ENCODE measurements at places on chromosomes 5 and 9.
A peak's percentile ranks its signal among the peaks of the same experiment; 100 is the strongest.

DNA sequence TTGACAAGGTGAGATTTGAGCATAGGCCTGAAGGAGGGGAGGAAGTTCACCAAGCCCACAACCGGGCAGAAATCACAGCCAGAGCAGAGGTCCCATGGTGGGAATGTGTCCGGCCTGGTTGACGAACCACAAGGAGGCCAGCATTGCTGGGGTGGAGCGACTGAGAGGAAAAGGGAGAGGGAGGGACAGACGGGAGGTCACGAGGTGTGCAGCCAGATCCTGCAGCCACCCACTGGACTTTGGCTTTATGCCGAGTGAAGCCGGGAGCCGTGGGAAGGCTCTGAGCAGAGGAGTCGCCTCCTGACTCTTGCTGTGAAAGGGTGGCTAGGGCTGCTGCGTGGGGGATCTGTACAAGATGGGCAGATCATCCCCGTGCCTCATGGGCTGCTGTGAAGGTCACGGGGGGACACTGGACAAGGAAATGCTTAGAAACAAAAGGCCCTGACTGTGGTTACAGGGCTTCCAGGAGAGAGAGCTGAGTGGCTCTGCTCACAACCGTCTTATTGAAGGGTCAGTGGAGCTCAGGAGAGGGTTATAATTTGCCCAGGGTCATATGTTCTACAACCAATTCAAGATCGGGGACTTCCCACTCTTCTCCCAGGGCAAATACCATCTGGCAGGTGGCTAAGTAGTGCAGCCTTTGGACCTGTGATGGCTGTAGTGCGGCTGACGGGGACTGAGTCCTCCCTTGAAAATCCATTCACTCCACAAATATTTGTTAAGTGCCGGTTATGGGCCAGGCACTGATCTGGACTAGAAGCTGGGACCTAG is 15.6 kb upstream of the CD74 start:
- DNase-seq, result no peak

DNA sequence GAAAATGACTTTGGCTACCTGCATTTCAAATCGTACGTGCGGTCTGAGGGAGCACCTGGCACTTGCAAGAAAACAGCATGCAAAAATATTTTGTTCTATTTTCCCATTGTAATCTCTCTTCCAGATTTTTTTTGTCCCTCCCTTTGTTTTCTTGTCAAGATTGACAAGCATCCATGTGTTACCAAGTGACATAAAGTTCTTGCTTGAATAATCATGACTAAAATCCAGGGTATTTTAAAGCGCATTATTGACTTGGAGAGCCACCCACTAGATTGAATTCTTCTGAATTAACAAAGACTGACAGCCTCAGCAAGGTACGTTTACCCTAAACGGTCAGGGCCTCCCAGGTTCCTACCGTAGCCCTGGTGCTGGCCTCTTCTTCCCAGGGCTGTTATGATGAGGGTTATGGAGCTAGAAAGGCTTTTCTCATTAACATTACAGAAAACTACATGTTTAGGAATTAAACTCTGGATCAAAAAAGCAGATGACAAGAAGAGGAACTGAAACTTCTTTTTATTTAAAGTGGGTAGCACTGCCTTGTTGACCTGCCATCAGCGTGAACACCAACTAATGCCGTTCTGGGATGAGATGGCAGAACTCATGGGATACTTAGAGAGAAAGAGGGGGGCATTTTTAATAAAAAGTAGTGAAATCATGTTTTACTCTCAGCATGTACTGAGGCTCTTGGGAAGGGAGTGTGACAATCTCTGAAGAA is 297.0 kb downstream of the EFNA5 start:
- DNase-seq, result no peak

DNA sequence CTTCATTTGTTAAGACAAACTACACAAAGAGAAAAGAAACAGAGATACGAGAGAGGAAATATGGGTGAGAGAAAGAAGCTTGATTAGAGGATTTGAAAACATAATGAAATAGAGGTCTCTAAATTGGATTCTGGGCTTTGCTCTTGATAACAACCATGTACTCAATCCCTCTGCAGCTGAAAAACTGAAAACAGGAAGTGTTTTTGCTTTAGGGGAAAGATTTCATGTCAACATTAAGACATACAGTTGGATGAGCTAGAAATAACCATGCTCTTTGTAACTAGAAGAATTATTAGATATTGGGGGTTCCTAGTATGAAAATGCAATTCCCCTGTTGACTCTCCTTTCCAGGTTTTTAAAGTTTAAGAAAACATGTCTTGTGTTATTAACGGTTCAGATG is 21.9 kb downstream of the CRHBP start:
- no peak for DNase-seq

DNA sequence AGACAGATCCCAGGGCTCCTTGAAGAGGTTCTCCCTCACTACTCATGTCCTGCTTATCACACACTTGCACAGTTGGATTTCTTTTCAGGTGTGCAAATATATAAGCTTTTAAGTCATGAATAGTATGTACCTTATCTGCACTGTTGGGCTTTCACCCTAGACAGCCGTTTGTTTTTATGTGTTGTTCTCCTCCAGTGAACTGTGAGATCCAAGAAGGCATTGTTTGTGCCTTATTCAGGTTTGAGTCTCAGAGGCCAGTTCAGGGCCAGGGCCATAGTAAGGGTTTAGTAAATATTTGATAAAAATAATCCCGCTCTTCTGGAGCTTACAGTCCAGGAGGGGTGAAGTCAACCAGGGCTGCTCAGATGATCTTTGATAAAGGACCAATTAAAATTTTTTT is 480.0 kb downstream of the TMEM38B start:
- no peak for DNase-seq

DNA sequence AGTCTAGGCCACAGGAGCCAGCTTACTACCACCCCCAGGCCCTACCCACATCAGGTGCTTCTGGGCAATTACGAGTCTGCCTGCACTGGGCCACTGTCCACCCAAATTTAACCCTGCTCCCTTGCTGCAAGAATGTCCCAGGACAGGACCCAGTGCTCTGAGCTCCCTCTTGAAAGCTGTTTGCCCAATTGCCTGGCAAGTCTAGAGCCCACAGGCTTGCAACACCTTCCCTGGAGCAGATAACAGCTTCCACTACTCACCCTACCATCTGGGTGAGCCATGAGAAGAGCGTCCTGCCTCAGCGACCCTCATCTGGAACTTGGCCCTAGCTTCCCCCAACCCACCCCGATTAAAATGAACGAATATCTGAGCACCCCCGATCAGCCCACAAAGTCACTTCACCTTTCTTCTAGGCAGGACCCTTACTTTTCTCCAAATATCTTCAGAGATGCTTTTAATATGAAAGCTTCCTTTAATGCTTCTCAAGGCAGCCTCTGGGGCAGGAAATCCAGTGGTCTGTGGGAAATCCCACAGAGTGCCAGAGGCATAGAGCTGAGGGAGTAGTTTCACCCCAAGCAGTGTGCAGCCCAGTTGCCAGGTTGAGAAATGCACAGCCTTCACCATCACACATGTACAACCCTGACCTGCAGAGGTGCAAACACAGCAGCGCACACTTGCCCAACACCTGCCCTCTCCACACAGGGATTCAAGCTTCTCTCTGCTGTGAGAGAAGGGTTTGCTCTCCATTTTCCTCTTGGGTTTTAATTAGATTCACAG is 10.6 kb downstream of the ACSL6 start:
- peak; percentile 68 for DNase-seq

- DNase-seq, result no peak
These were observed 51.4 kb downstream of the ROR2 start for GRCh38 chr9:91898451-91899218.

- peak; percentile 4 for DNase-seq
These were observed 33.3 kb downstream of the TLE1 start for GRCh38 chr9:81656004-81656403.

- no peak for DNase-seq
These were observed 33.7 kb downstream of the NCS1 start for GRCh38 chr9:130205912-130206311.

DNA sequence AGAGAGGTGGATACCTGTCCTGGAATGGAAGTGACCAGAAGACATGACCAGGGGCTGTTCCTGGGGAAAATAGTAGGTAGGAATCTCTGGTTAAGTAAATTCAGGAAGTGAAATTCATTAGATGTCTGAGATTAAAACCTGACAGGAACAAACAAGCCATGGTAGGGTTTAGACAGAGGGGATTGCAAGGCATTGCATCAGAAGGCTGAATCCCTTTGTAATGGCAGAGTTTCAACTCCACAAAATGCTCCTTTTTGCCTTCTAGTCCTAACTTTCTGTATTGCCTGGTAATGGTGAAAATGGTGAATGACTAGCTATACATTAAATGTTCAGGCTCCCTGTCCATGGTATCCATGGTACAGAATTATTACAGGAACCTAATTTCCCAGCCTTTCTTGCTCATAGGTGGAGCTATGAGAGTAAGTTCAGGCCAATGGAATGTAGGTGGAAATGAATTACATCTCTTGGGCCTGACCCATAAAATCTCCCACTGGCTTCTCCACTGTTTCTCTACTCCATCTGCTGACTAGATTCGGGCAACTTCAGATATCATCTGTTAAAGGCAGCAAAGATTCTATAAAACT is 113.4 kb upstream of the CNTLN start:
- DNase-seq, result no peak

DNA sequence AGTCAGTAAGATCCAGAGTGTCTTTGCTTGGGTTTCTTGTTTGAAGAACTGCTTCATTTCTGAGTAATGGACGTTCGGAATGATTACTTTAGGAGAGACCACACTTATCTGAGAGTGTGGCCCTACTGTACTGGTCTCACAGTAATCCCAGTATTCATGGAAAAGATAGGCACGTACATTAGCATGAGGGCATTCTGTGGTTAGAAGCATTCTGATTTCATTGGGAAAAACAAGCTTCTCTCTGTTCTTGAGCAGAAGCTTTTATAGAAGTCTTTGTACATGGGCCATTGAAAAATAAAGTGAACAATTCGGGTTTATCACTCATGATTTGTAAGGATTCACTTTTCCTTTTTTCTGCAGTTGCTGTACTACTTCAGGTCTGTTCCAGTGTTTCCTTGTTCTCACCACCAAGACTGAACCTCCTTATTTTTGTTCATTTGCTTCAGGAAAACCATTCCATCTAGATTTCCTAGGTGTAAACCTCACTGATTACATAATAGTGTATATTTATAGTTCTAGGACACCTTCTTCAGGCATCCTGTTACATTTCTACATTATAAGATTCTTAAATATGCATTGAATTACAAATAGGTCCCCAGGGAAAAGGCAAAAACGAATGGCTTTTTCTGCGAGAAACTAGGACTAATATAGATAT is 10.1 kb downstream of the TGFBR1 start:
- DNase-seq, result no peak

GRCh38 chr5:146758938-146759337 is 119.6 kb downstream of the PPP2R2B start:
- DNase-seq, result no peak

GRCh38 chr9:121529237-121529987 is 29.8 kb upstream of the GGTA1 start:
- no peak for DNase-seq

- no peak for DNase-seq
These were observed 7.4 kb downstream of the NPM1 start for GRCh38 chr5:171395042-171395441.

DNA sequence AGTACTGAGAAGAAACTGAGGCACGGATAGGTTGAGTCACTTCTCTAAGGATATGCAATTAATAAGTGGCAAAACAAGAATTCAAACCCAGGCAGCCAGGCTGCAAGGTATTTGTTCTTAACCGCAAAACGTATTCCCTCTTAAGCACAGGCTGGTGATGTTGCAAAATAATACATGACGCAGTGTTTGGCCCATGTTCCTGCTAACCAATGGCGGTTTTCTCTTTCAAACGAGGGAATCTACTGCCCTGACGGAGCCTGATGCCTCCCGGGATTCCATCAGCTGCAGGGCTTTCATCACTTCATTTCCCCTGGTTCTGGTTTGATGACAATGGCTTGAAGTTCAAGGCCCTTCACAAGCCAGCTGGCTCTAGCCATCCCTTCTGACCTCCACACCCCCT is 154.8 kb downstream of the SLIT3 start:
- DNase-seq, result no peak

DNA sequence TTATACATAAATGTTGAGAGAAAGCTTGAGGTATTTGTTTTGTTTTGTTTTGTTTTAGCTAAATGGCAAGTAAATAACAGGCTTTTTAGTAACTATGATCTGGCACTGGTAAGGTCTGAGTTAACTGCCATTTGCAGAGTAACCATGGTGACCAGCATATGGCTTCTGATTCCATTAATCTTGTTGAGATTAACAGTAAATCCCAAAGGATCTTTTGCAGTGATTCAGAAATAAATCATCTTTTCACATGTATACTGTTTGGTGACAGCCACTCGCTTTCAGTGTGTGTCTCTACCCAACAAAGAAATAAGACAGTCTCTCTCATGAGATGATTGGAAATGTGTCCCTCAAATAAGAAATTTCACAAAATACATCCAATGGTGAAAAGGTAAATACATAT is 235.6 kb downstream of the RAB3C start:
- no peak for DNase-seq

- no peak for DNase-seq
These were observed 896 bp downstream of the RIGI start for GRCh38 chr9:32524892-32525708.

DNA sequence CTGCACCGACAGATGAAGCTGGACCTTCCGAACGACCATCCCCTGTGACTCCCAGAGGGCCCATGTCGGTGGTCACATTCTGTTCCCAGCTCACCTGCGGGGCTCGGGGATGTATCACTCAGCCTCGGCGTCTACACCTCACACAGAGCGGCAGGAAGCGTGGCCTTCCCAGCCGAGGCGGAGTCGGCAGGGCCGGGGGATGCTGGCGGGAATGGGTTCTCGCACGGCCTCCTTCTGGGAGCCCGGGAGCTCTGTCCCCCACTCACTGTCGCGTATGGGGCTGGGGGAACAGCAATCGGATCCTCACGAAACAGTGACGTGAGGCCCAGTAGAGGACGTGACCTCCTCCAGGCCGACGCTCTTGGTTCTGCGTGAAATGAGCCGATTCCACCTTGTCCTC is 20.4 kb downstream of the NACC2 start:
- no peak for DNase-seq

- no peak for DNase-seq
These were observed 46.2 kb downstream of the NSUN2 start for GRCh38 chr5:6586647-6587042.

- DNase-seq, result no peak
These were observed 246.4 kb downstream of the FAM114A2 start for GRCh38 chr5:153792305-153792704.

- DNase-seq, result no peak
These were observed 118.7 kb downstream of the PSD2 start for GRCh38 chr5:139914218-139914807.

DNA sequence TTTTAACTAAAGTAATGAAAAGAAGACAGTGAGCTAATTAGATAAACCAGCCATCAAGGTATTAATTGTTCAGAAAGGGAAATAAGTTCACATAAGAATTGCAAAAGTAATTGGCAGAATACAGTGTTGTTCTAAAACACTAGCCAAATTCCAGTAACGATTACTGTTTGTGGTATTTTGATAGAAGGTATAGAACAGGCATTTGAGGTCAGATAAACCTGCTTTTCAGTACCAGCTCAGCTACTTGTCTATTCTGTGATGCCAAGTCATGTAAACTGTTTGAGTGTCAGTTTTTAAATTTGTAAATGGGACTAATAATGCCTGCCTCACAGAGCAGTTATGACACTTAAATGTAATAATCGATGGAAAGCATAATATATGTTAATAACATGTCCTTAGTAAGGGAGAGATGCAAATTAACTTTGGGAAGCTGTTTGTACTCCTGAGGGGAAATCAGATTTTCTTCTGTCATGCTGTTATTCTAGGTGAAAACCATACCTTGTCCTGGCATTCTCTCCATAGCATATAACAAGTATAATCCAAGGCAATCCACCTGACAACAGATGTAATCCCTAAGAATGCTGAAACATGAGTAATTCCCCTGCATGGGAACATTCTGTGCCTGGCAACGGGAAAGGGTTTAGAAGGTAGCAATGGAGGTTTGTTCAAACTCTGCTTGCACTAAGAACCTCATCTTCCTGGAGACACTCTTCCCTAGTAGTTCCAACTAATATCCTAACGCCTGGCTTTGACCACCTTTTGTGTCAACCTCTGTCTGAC is 509.5 kb upstream of the PAPPA start:
- no peak for DNase-seq
